ENCODE measurements at places on chromosomes 2 and 18. TPM values are rescaled to one million over a fixed set of nuclear protein-coding genes. Genes with fewer than 3 reads are reported as not detected.

DNA sequence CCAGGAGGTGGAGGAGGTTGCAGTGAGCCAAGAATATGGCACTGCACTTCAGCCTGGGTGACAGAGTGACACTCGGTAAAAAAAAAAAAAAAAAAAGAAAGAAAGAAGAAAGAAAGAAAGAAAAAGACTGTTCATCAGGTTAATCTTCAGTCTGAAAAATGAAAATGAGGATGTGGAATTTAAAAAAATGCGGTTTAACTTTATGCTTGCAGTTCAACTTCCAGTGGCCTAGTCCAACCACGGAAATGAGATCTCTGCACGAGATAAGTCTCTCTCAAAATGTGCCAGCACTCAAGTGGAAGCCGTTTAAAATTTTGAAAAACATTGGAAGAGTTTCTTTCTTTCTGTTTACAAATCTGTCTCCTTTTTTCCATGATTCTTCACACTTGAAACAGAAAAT is 112.1 kb downstream of the DOCK10 start:
- no peak for DNase-seq

- DNase-seq, result no peak
Measured at GRCh38 chr2:105166688-105167087, 74.9 kb upstream of the GPR45 start.

DNA sequence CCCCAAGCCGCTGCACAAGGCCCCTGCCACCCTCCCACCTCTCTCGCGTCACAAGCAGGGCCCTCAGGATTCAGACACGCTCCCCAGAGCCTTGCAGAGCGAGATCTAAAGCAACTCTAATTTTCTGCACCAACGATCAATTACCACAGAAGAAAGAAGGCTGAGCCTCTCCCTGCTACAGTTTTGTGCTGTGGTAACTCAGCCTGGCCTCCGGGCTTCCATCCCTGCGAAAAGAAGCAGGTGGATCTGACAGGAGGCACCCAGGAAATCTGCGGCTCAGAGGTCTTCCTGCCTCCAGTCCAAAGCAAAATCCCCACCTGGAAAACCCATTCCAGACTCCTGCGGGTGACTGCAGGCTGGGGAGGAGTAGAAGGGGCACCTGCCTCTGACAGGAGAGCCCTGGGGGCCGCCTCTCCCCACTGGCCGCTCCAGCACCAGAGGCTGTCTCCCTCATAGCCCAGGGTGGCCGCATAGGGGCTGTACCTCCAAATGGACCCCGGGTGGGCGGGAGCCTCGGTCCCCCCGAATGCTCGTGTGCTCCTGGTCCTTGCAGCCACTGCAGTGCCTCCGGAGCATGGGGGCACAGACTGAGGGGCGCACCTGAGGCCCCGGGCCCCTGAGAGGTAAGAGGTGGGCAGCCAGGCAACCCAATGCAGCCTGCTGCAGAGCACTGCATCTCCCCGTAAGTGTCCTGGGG is 31.0 kb downstream of the PXDN start:
- DNase-seq, result no peak

DNA sequence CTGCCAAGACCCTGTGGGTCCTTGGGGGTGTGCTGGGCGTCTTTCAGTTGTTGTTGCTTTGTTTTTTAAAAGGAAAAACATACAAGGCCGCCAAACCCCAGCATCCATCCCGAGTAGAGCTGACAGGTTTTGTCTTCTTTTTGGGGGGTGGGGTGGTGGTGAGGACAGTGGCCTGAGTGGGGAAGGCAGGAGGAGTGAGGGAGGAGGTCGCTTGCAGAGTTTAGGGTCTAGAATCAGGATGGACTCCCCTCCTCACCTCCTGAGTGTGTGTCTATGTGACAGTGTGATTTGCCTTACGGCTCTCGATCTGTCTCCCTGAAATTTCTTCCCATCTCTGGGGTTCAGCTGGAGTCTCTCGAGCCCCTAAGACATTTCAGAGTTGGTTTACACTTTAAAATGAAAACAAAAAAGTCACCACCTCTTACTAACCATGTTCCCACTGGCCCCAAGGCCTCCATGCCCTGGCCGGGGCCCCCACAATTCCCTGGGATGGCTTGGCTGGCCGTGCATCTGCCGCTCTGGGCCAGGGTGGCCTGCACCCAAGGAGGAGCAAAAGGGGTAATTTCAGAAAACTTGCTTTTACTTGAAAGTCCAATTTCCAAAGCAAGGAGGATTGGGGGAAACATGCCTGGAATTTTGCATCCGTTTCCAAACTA is 5.0 kb downstream of the SIX3 start:
- no peak for DNase-seq

DNA sequence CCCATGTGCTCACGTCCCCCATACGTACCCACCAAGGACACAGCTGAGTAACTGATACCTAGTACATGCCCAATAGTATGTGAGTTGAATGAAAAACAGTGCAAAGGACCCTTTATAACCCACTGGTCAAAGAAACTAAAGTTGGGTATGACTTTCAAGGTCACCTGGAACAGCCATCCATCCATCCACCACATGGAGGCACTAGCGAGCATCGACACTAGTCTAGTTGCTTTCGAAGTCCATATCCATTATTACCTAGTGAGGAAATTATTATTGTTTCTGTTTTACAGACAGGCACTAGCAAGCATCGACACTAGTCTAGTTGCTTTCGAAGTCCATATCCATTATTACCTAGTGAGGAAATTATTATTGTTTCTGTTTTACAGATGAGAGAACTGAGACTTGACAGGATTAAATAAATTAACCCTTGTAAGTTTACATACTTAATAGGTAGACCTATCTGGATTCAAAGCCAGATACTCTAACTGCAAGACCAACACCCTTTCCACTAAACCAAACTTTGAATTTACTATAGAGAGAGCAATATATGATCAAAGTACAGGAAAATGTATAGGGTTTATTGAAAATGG is 233.7 kb downstream of the METTL4 start:
- DNase-seq, result no peak

- DNase-seq, result peak; percentile 35
Measured at GRCh38 chr18:34221971-34222306, 2.8 kb downstream of the NOL4 start.

DNA sequence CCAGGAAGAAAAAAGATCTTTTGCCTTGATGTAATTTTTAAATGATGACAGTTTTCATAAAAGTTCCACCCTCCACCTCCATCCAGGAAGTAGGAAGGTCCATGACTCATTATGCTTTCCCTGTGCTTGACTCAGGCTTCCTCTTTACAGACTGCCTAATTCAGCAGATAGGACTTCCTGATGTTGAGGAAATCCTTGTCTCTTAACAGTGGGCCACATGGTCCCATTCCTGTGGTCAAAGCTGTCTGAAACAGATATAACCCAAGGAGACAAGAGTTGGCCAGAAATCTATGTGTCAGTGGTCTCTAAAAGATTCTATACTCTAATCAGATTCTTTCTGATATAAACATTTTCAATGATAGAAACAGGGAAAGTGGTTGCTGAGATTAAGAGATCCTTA is 119.1 kb downstream of the BAZ2B start:
- no peak for DNase-seq

DNA sequence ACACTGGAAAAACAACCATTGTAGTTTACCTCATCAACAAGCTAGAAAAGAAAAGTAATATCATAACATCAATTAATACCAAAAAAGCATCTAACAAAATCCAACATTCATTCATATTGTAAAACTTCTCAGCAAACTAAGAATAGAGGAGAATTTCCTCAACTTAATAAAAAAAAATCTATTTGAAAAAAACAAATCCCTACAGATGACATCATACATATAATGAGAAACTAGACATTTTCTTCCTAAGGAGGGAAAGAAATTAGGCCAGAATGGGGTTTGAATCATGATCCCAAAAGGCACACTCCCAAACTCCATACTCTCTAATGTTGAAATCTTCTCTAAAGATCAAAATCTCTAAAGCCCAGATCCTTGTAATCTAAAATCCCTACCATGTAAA is 460.0 kb downstream of the IRS1 start:
- no peak for DNase-seq

The NOTO gene
- not detected for total RNA-seq

- DNase-seq, result no peak
Measured at GRCh38 chr2:10523406-10524189, 75.5 kb upstream of the ODC1 start.

DNA sequence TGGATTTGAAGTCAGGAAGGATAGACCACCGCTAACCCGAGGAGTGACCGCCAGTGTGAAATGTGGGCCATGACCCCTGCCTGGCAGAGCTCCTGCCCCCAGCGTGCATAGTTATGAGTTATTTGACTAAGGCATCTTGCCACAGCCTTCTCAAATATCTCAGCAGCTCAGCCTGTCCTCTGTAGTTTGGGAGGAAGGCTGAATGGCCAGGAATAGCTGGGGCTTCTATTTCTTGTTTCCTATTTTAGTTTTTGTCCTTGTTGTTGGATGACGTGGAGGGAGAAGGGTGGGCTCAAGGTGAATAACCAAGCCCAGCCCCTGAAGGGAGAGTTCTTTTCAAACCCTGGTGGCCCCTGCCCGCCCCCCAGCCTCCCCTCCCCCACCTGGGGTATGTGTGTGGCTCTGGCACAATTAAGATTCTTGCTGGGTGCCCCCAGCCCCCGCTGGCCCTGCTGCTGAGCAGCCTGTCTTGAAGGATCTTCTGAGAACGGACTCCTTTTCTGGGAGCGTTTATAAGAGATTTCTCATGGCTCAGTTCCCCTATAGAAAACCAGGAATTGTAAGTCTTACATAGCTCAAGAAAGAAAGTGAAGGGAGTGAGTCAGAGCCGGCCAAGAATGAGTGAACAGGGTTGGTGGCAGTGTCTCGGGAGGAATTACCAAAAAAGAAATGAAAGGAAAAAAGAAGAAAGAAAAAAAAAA is 157.4 kb downstream of the GLI2 start:
- no peak for DNase-seq

The WNT6 gene
- total RNA-seq, result not detected

The SERPINB4 gene
- total RNA-seq, result not detected

DNA sequence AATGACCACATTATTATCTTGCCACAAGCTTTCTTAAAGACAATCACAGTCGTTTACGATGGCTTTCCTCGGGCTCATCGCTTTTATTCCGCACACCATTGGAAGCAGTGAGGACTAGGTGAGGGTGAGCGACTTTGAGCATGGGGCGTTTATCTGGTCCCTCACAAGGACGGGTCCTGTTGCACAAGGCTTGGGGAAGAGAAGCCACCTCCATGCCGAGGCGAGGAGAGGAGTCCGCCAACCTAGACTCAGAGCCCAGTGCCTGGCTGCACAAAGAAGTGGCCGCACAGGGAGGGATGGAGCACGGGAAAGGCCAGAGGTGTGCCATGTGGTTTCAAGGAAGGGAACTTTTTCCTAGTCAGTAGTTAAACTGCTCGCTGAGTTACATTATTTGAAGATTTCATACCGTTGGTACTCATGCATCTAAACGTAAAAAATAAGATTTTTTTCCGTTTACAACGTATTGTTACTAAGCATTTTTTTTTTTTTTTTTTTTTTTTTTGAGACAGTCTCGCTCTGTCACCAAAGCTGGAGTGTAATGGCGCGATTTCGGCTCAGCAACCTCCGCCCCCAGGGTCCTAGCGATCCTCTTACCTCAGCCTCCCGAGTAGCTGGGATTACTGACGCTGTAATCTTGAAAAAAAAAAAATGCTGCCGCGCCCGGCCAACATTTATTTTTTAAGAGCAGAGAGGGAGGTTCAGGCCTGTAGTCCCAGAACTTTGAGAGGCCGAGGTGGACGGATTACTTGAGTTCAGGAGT is 849 bp upstream of the CYP27C1 start:
- no peak for DNase-seq

DNA sequence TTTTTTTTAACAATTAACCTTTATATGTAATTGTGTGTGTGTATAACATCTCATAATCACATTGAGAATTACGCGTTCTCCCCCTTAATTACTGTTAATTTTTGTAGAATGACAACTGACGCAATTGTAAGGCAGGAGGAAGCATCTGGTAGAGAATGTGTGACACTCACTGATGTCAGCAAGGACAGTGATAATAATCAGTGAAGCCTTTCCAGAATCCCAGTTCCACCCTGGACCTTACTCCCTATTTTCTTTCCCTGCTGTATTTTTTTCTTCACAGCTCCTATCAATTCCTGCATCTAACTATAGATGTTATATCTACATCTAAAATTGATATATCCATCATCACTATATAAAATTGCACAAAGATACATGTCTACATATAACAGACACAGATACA is 16.1 kb upstream of the STRN start:
- DNase-seq, result no peak

The PSD4 gene
- total RNA-seq, result 4.2 TPM

The ERICH2 gene
- total RNA-seq, result not detected

The GKN1 gene
- not detected for total RNA-seq

The HOXD9 gene
- total RNA-seq, result not detected

The RIT2 gene
- total RNA-seq, result 21.8 TPM

The LYPD1 gene
- 17.8 TPM for total RNA-seq

GRCh38 chr2:1886405-1886992 is 142.2 kb upstream of the PXDN start:
- DNase-seq, result no peak

DNA sequence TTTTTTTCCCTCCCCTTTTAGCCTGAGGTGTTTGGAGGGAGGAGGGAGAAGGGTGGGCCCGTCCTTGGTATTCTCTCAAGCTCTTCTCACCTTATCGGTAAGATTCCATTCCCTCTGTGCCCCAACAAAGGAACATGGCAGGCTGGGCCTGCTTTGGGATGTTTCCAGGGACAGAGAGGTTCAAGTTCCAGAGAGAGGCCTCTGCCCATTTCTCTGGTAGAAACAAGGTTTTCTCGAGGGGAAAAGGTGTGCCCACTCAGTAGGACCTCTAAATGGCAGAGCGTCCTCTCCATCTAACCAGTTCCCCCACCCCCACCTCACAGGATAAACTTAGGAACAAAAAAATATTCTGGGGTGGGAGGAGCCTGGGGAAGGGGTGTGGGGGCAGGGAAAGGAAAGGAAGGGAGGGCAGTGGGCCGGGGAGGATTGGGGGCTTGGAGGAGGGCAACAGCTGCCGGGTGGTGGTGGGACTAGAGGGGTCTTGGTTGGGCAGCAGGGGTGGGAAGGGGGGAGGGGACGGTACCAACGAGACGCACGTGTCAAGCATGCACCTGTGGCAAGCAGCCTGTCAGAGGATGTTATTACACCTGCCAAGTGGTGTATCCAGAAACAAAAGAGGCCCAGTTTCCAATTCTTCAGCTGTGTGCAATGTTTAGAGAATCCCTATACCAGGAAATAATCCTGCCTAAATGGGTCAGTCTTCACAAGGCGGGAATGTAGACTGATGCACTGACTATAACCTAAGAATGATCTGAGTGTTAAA is 2.1 kb downstream of the PCBP1 start:
- DNase-seq, result no peak

DNA sequence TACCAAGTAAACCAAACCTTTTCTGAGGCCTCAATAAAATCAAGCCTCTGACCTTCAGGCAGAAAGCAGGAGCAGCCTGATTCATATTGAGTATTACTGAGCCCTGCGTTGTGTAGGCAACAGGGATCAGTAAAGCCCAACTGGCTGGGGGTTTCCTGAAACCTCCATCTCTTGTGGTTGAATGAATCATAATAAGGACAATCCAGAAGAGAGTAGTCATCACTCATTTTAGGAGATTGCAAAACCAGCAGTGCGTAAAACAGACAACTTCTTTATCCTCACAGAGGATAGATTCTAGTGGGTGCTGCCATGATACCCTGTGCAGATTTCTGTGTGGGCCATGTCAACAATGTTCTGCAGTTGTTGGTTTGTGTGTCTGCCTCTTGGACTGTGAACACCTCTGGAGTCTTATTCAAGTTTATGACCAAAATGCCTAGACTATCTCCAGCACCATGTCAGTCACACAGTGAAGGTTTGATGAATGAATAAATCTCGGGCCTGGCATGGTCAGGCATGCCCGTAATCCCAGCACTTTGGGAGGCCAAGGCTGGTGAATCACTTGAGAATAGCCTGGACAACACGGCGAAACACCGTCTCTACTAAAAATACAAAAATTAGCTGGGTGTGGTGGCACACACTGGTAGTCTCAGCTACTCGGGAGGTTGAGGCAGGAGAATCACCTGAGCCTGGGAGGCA is 51.8 kb upstream of the RAB27B start:
- DNase-seq, result no peak
